CD4-positive, alpha-beta memory T cell (primary cell): ENCODE measurements at places on chromosomes 3 and 15.

DNA sequence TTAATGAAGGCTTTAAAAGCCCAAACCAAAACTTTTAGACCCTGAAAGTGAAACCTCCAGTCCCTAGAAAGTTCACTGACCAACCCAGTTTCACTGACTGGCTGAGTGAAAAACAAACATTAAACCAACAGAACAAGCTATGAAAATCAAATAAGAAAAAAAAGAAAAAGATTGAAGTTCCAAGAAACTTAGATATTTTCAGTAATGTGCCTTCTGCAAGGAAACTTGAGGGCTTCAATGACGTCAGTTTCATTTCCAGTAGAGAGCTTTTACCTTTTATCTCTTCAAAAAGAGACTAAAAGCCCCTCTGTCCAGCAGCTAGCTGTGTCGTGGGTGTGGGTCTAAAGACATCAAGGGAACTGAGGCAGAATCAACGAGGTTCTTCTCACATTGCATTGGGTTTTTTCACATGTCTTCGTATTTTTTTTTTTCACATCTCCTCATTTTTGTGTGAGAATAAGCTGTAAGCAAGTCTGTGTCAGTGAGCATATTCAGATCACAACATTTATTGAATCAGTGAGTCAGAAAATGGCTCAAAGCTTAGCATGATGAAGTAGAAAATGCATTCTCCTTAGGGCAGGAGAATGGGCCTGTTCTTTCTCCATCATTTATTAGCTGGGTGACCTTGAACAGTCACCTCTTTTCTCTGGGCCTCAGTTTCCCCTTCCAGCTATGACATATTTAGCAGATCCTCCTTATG is 54.8 kb upstream of the BCL6 start:
- DNase-seq: peak; percentile 16

- no peak for DNase-seq
Measured at GRCh38 chr3:169861871-169862270, 7.9 kb downstream of the LRRC31 start.

DNA sequence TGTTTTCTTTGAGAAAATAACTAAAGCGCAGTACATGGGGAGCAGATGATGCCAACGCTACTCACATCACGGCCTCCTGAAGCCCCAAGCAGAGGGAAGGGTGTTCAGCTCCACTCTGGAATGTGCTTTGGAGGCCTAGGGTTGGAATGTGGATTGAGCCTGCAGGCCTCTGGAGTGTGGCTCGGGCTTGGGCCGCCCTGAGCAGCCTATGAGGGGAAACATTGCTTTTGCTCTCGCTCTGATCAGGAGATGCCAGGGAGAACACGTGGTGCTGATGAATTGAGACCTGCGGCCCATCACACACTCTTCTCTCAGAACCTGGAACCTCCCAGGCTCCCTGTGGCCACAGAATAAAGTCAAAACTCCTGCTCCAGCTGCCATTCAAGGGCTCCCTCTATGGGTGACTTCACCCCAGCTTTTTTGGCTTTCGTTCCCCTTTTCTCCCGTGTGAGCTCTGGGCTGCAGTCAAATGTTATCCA is 23.3 kb downstream of the CCDC13 start:
- no peak for DNase-seq

GRCh38 chr15:70788114-70789049 is 25.0 kb upstream of the UACA start:
- no peak for DNase-seq

- no peak for DNase-seq
Measured at GRCh38 chr3:126999383-126999782, 16.5 kb downstream of the PLXNA1 start.

DNA sequence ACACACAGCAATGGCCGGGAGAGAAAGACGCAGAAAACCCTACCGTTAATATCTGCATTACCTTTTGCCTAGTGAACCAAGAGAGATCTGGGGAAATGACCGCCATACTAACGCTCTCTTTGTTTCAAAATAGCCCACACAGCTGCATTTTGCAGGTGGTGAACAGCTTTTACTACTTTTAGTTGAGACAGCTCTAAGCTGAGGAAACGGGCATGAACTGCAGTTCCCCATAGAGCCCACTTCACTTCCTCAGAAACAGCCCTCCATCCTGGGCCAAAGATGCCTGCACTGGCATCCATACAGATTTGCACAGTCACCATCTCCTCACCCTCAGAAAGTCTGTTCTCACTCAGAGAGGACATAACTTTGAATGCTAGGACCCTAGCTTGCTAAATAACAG is 45.0 kb downstream of the ZNF860 start:
- no peak for DNase-seq

- no peak for DNase-seq
Measured at GRCh38 chr15:35973029-35973428, 427.1 kb upstream of the DPH6 start.

DNA sequence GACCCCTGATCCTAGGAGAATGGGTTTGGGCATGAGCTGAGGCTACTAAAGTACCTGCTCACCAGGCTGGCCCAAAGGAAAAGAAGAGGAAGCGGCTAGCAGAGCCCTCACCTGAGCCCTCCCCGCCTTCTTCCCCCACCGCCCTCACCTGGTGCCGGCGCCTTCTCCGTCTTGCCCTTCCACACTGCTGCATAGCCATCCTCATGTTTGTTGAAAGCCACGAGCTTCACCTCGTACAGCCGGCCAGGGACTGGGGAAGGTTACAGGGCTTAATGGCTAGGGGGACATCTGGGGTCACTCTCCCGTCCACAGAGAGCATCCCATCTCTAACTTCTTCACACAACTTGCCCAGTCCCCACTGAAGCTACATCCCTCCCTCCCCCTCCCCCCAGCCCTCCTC is 13.9 kb upstream of the IGDCC3 start:
- DNase-seq: no peak

GRCh38 chr3:90069748-90070147 is 962.3 kb downstream of the EPHA3 start:
- no peak for DNase-seq

GRCh38 chr3:39347586-39347876 is 18.0 kb downstream of the CCR8 start:
- no peak for DNase-seq

GRCh38 chr3:160023476-160023875 is 34.8 kb downstream of the IL12A start:
- no peak for DNase-seq

DNA sequence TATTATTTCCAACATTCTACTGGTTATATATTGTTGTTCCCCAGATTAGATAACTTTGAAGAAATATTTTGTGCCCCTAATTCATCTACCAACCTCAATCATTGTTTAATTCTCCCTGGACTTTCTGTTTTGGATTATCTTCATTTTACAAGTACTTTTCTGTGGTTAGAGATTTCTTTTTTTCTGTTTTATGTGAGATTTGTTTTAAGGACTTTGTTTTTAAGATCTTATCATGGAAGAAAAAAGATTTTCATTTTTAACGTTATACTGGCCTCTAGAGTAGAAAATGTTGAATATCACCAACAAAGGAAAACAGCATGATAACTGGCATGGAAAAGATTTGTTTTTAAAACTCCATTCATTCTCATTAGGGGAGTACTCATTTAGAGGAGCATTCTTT is 210.9 kb upstream of the KCNMB2 start:
- no peak for DNase-seq

GRCh38 chr15:63169788-63170187 is 12.5 kb upstream of the RPS27L start:
- DNase-seq: no peak

- no peak for DNase-seq
Measured at GRCh38 chr15:49877117-49877872, 241.7 kb downstream of the ATP8B4 start.

GRCh38 chr3:108569336-108569735 is 19.9 kb downstream of the CIP2A start:
- DNase-seq: no peak

DNA sequence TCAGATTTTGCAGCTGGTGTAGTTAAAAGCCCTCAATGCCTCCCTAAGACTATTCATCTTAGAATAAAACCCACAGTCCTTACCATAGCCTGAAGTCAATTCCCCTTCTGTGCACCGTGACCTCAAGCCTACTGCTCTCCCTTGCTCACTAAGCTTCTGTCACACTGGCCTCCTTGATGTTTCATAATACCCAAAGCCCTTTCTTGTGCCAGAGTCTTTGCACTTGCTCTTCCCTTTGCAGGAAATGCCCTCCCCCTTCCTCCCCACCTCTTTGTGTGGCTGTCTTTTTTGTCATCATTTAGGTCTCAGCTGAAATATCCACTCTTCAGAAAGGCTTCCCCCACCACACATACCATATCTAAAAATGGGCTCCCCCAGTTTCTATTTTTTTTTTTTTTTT is 4.2 kb upstream of the PLEKHO2 start:
- peak; percentile 55 for DNase-seq

GRCh38 chr15:38378161-38378560 is 75.8 kb upstream of the FAM98B start:
- DNase-seq: no peak

DNA sequence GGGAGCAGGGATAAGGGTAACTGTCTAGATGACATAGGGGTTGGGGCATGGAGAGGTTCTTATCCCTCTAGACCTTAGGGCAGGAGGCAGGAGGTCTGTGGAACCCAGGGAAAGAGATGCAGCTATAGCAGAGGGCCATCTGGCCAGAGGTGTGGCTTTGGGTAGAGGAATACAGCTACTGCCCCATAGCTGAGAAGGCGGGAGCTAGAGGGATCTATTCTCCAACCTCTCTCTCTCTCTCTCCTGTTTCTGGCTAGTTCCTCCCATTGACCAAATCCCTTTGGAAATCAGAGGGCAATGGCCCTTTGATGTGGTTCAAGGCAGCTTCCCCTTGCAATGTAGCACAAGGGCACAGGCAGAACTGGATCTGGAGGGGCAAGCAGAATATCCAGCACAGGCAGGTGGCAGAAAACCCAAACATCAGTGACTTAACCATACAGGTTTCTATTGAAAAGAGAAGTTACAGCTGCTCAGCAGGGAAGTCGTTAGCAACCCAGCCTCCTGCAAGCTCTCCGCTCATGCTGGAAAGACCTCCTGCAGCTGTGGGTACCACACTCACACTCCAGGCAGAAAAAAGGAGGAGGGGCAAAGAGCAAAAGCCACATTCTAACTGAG is 22.3 kb upstream of the LMOD3 start:
- no peak for DNase-seq

DNA sequence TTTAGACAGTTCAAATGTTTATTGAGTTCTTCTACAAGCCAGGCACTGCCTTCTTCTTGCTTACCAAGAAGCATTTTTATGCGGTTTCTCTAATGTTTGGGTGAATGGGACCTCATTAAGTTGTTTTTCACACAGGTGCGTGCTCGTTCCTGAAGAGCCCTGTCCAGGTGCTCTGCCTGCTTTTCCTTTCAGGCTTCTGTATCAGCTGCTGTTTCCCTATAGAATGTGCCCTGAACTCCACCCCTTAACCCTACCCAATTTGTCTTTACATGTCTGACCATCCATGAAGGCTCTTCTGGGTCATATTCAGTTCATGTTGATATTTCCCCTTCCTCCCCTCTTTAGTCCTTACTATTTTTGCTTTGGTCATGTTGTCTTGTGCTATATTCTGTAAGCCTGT is 22.4 kb upstream of the GOLGA6L10 start:
- no peak for DNase-seq

DNA sequence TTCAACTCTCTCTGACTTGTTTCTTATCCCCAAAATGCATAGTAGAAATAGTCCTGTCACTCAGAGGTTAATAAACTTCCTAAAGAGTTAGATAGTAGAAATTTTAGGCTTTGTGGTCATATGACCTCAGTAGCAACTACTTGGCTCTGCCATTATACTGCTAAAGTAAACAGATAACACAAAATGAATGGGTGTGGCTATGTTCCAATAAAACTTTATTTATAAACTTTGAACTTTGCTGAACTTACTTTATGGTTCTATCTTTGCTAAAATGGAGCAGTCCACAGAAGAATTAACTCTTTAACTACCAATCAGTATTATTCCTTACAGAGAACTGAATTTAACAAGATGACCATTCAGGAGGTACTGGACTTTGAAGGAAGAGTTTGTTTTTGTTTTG is 393.6 kb upstream of the CDIN1 start:
- no peak for DNase-seq

DNA sequence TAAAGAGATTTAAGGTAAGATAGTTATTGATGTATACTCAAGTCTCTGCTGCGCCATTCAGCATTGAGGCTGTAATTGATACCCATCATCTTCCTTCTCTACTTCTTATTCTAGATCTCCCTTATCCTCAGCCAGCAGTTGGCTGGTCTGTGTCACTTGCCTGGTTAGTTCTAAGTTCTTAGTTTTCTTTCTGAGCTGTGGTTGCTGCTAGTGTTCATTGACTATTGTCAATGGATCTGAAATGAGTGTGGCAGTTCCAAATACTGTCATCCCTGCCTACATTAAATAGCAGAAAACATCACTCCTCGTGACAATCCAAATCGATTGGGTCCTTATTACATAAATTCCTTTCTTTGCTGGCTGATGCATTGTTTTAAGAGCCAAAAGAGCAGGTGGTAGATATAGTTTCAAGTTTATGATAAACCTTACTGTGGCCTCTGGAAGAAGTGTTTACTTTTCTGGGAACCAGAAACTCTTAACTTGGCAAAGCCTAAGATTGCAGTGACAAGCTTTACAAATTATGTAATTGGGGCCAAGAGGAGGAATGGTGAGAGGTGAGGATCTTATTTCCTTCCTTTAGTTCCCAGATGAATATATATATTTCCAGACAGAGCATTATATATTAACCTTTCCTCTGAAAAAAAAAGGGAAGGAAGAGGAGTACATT is 168.0 kb downstream of the GMNC start:
- no peak for DNase-seq

DNA sequence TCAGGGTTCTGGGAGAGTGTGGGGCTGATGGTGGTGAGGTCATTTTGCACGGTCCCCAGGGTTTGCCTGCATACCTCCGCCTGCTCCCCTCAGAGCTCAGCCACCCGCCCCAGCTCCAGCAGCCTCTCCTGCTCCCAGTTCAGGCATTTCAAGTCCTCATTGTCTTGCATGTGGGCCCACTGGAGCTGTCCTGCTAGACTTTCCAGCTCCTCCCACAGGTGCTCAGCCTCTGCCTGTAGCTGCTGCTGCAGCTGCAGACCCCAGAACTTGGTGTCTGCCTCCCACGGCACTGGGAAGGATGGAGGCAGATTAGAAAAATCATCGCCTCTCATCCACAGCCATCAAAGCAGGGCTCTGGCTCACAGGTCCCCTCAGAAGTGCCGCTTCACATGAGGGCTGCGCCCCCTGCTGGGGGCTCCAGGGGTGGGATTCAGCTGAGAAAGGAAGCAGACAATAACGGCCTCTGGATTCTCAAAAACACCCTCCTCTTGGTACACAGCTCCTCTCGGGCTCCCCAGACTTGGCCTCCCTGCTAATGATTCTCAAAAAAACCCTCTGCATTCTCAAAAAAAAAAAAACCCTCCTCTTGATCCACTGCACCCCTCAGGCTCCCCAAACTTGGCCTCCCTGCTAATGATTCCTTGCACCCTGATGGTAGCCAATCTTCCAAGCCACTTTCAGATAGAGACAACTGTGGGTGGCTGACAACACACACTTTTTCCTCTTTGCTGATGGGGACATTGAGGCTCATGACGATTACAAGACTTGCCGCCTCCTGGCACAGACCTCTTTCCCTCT is 89.3 kb upstream of the C2CD4B start:
- DNase-seq: peak; percentile 42
